ENCODE measurements at places on chromosomes 11 and 22.

- no peak for DNase-seq
These were observed 51.7 kb downstream of the MACROD1 start for GRCh38 chr11:64114231-64114630.

GRCh38 chr11:115922876-115923275 is 418.7 kb upstream of the CADM1 start:
- DNase-seq = no peak

DNA sequence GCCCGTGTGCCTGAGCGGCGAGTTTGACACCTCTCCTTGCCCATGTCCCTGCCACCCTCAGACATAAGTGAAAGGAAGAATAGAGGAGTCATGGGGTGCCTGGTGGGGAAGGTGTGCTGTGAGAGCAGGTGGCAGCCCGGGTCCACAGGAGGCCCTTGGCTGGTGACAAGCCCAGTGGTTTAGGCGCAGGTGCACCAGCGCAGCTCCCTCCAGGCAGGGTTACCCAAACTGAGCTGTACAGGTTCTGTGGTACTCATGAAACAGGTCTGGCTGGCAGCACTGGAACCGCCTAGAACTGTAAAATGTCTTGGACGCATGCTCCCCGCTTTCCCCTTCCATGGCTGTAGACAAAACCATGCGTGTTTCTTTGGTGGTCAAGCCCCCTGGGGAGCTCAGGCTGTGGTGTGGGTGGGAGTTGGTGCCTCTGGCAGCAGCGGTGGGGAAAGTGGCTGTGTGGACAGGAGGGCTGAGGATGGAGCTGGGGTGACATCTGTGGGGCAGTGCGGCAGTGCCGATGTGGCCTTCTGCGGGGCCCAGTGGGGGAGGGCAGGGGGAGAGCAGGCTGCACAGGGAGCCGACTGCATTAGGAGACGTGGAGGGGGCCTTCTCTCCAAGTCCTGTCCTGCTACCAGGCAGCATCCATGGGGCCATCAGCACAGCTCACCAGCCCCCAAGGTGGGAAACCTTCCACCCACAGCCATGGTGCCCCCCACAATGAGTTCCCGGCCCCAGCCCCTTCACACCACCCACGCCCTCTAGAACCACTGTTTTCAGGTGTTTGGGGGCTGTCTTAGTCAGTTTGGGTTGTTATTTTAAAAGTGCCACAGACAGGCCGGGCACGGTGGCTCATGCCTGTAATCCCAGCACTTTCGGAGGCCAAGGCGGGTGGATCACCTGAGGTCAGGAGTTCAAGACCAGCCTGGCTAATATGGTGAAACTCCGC is 5.6 kb upstream of the GTSE1 start:
- no peak for DNase-seq

DNA sequence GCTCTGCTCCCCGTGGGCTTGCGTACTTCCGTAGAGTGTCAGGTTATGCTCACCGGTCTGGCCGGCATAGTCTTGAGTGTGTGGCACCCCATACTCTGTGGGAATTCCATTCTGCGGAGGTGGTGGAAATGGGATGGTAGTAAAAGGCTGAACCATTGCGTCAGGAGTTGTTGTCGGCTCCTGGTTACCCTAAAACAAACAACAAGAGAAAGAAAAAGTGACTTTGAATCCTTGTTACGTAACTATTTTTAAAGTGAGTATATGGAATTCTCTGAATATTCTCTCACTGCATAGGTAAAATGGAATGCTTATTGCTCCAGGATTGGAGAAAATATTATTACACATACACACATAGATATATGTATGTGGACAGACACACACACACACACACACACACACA is 92.1 kb downstream of the APOL5 start:
- no peak for DNase-seq

- no peak for DNase-seq
These were observed 196.9 kb downstream of the SNX19 start for GRCh38 chr11:130719220-130719915.

DNA sequence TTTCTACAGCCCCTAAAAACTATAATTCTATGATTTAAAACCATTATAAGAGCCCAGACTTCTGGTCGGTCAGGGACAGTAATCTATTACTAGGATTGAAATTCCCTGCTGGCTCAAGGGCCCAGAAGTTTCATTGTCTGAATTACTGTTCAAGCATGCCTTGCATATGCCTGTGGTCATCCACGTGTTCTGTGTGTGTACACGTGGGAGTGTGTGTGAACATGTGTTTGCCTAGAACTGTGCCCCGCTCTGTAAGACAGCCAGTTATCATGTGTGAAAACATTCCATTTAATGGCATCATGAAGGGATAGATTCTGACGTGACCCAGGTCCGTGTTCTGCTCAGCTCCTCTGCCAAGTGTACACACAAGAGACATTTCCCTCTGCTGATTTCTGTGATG is 189.3 kb upstream of the NECTIN1 start:
- no peak for DNase-seq

GRCh38 chr22:45612451-45612901 is 59.2 kb upstream of the ATXN10 start:
- DNase-seq = no peak

DNA sequence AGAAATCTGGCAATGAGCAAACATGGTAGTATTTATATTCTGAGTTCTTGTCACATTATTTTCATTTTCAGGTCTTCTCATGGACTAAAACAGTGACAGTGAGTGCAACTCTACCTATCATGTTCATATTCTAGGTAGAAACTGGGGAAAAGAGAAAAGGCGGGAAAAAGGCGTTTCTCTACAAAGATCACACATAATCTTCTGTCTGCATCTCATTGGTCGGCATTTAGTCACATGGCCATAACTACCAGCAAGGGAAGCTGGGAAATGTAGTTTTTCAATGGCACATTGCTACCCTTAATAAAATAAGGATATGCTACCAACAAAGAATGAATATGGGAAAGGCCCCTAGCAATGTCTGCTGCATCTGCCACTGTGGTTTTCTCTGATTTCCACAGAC is 57.6 kb upstream of the B3GAT1 start:
- DNase-seq = no peak

All from stimulated activated CD4-positive, alpha-beta T cell treated with anti-CD3 and anti-CD28 coated beads, TNF-alpha, amount 100 ng/mL, for 48 hours (primary cell).